Testis (tissue), 5 donors: ENCODE measurements at places on chromosomes 11 and 22. TPM values are rescaled to one million over a fixed set of nuclear protein-coding genes. Genes with fewer than 3 reads are reported as not detected.

RANGAP1 gene
- total RNA-seq: 319 TPM

KCNK7 gene
- total RNA-seq: 2.5 TPM

IL10RA gene
- 3.6 TPM for total RNA-seq

TMEM80 gene
- 72.8 TPM for total RNA-seq

MRGPRG gene
- total RNA-seq: 0.50 TPM

MMP3 gene
- not detected for total RNA-seq

MAJIN gene
- 14.4 TPM for total RNA-seq

APOA4 gene
- not detected for total RNA-seq

TFIP11 gene
- 51.3 TPM for total RNA-seq

OR51B2 gene
- total RNA-seq: 0.74 TPM

TRIM49C gene
- not detected for total RNA-seq

ROM1 gene
- total RNA-seq: 6.1 TPM

CLCF1 gene
- 6.8 TPM for total RNA-seq

FAM111A gene
- 43.4 TPM for total RNA-seq

OPCML gene
- 0.62 TPM for total RNA-seq

CCDC89 gene
- total RNA-seq: 27.9 TPM

POU2AF1 gene
- total RNA-seq: 4.6 TPM

ARHGEF12 gene
- total RNA-seq: 74.1 TPM

DNAJC24 gene
- total RNA-seq: 27.2 TPM

ANGPTL5 gene
- 0.31 TPM for total RNA-seq

AMBRA1 gene
- 55.6 TPM for total RNA-seq

PLXNB2 gene
- 243 TPM for total RNA-seq

FOLR2 gene
- 1.3 TPM for total RNA-seq

RBFOX2 gene
- 85.2 TPM for total RNA-seq
